ENCODE measurements at places on chromosomes 5 and 9.

DNA sequence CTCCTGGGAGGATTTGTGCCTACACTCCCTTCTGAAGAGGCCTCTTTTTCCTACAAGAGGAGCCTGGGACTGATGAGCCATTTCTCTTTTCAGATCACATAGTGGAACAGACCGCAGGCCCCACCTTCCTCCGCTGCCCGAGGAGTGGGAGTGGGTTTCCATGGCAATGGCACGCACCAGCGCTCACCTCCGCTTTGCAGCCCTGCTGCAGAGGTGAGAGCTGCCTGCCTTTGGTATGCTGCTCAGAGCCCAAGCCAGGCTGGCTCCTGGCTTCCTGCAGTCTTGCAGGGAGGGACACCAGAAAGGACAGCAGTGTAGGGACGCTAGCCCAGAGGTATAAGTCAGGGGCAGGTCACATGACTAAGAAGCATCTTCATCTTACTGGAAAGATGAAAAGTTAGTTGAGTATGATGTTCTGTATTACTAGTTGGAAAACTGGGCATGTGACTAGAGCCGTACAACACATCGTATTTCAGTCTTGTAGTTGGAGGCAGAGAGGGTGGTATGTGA is 12.4 kb downstream of the PTTG1 start:
- no peak for DNase-seq
- H3K27me3 ChIP-seq, result peaks cover 3% of the 10 kb centered on the region
- peak overlapping the region; percentile 13 for H3K27ac ChIP-seq
- peaks cover 6% of the 10 kb centered on the region for H3K36me3 ChIP-seq

- no peaks in the 10 kb centered on the region for H3K27me3 ChIP-seq
- H3K4me3 ChIP-seq, result no peak overlapping the region
- no peaks in the 10 kb centered on the region for H3K4me1 ChIP-seq
- no peaks in the 10 kb centered on the region for H3K36me3 ChIP-seq
Observed at GRCh38 chr5:124153588-124153987, 592.9 kb downstream of the ZNF608 start.

- peak; percentile 47 for DNase-seq
- peak overlapping the region; percentile 64 for H3K4me3 ChIP-seq
- H3K27me3 ChIP-seq, result peaks cover 13% of the 10 kb centered on the region
- H3K4me1 ChIP-seq, result no peaks in the 10 kb centered on the region
- no peaks in the 10 kb centered on the region for H3K36me3 ChIP-seq
Observed at GRCh38 chr5:2038321-2039179, 155.8 kb upstream of the IRX4 start.

DNA sequence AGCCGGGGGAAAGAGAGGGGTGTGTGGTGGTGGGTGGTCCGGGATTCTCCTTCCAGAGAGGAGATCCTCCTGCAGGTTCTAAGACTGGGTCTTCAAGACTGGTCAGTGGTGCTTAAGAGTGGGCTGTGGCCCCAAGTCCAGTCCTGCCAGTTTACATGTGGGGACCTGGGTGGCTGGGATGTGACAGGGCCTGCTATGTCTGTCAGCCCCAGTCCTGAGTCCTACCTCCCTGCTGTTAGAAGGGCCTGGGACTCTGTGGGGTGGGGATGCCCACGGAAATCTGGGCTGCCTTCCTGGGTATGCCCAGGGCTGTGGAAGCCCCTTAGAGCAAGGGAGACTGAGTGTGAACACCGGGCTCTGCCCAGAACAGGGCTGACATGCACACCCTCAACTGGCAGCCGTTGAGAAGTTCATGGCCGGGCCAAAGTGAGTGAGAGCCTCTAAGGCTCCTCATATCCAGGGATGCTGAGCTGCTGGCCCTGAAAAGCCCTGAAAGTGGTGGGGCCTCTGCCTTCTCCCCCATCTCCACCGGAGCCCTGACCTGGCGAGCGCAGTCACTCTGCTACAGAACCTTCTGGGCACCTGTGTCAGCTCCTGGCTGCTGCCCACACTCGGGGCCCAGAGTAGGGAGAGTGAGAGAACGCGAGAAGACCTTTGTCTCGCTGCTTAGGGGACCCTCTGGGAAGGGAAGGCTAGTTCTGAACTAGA is 1.7 kb downstream of the PHF2 start:
- peaks cover 28% of the 10 kb centered on the region for H3K4me1 ChIP-seq
- H3K36me3 ChIP-seq, result peaks cover 12% of the 10 kb centered on the region
- H3K27ac ChIP-seq, result peak overlapping the region; percentile 92
- DNase-seq, result no peak

DNA sequence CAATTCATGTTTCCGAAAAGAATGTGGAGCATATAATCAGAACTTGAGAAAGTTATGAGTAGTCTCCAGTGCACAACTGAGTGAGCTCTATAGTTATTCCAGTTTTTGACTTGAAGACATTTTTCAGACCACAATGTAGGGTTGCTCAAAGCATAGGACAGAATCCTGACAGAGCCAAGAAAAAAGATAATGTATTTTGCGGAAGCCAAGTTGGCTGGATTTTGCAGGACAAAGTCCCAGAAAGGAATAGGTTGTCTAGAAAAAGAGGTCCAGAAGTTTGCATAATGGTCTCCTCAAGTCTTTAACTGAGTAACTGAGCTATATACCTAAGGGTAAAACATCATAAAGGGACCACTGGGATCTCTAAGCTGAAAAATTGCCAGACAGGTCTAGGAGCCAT is 1028.0 kb downstream of the TAF11L14 start:
- no peak overlapping the region for H3K4me3 ChIP-seq
- H3K27me3 ChIP-seq, result no peaks in the 10 kb centered on the region
- H3K27ac ChIP-seq, result no peak overlapping the region
- DNase-seq, result no peak

- peaks cover 6% of the 10 kb centered on the region for H3K27me3 ChIP-seq
- no peak overlapping the region for H3K27ac ChIP-seq
- no peak overlapping the region for H3K4me3 ChIP-seq
- DNase-seq, result no peak
Observed at GRCh38 chr5:73254642-73255041, 81.6 kb downstream of the TMEM174 start.

DNA sequence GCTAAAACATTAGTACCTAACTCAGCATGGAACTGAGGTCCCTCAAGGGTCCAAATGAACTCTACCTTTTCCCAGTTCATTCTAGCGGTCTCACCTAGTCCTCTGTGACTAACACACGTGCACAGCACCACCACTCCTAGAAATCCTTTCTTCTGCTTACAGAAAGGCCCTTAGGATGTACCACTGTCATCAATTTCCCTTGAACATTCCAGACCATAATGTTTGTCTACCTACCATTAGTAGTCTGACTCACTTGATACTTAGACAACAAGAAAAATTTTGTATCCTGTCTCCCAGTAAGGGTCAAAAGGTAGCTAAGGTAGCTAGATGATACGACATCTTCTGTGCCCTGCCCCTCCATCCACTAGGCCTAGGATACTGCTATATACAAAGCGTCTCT is 166.6 kb downstream of the TSSK1B start:
- no peak for DNase-seq
- H3K36me3 ChIP-seq, result no peaks in the 10 kb centered on the region
- no peak overlapping the region for H3K4me3 ChIP-seq
- H3K4me1 ChIP-seq, result no peaks in the 10 kb centered on the region
- peaks cover 9% of the 10 kb centered on the region for H3K27me3 ChIP-seq

GRCh38 chr5:171931163-171931562 is 75.3 kb downstream of the FBXW11 start:
- peaks cover 16% of the 10 kb centered on the region for H3K36me3 ChIP-seq
- no peak overlapping the region for H3K4me3 ChIP-seq
- no peaks in the 10 kb centered on the region for H3K27me3 ChIP-seq

DNA sequence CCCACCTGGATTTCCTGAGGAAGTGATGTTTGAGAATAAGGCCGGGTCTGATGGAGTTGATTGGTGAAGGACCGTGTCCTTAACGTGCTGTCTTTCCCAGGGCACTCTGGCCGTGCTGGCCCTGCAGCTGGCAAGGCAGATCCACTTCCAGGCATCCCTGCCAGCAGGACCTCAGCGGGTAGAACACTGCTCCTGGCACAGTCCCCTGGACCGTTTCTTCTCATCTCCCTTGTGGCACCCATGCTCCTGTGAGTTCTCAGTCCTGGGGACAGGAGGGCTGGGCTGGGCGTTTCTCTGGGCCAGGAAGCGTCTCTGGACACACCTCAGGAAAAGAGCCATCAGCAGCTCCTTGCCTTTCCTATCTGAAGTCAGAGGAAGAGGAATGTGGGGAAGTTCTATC is 4.4 kb downstream of the DELE1 start:
- DNase-seq, result no peak
- no peaks in the 10 kb centered on the region for H3K27me3 ChIP-seq
- H3K27ac ChIP-seq, result no peak overlapping the region
- H3K4me3 ChIP-seq, result no peak overlapping the region
- H3K36me3 ChIP-seq, result peaks cover 48% of the 10 kb centered on the region
- H3K4me1 ChIP-seq, result peaks cover 32% of the 10 kb centered on the region

DNA sequence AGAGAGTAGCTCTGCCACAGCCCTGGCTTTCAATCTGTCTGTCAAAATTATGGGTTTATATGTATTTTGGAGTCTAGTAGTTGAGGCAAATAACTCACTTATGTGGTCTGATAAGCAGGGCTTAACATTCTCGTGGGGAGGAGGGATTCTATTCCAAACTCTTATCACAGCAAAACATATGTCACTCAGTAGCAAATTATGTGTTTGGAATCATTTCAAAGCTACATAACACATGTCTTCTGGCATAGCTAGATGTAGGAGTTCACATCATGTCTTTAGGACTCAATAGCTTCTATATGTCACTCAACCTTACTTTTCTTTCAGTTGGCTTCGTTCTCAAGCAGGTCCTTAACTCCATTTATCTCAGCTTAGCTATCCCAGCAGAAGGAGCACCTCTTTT is 144.5 kb upstream of the SEMA6A start:
- peaks cover 4% of the 10 kb centered on the region for H3K27me3 ChIP-seq
- H3K4me1 ChIP-seq, result no peaks in the 10 kb centered on the region
- H3K4me3 ChIP-seq, result no peak overlapping the region
- DNase-seq, result no peak

GRCh38 chr5:151359391-151359790 is 12.0 kb upstream of the SLC36A2 start:
- DNase-seq, result no peak
- H3K4me3 ChIP-seq, result no peak overlapping the region
- H3K36me3 ChIP-seq, result no peaks in the 10 kb centered on the region
- no peaks in the 10 kb centered on the region for H3K4me1 ChIP-seq

DNA sequence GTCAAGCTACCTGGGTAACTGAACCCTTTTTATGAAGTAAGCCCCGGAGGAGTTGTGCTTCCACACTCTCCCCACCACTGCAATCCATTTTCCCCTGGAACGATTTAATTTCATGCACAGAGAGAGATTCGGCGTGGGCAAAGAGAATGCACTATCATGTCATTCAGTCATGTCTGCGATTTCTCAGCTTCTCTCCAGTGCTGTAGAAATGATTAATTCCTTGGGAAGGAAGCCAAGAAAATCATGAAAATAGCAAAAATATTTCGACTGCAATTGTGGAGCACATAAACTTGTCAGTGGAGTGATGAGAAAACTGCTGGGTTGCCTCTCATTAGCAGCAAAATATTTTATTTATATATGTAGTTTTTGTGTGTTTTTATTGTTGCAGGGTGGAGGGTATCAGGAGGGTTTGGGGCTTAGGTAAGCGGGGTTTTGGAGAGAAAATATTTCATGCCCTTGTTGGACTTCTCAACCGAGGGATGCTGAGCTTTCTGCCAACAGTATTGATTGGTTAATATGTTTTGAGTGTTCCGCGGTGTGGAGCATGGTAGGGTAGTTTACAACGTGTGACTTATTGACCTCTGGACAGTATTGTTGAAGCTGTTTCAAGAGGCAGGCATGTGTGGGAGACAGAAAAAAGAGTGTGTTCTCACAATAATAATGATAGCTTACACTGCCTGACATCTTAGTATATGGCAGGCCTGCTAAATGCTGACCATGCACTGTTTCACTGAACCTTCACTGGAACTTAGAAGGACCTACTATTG is 69.3 kb downstream of the SGCD start:
- no peak overlapping the region for H3K4me3 ChIP-seq
- no peaks in the 10 kb centered on the region for H3K36me3 ChIP-seq
- no peaks in the 10 kb centered on the region for H3K4me1 ChIP-seq
- no peak for DNase-seq

DNA sequence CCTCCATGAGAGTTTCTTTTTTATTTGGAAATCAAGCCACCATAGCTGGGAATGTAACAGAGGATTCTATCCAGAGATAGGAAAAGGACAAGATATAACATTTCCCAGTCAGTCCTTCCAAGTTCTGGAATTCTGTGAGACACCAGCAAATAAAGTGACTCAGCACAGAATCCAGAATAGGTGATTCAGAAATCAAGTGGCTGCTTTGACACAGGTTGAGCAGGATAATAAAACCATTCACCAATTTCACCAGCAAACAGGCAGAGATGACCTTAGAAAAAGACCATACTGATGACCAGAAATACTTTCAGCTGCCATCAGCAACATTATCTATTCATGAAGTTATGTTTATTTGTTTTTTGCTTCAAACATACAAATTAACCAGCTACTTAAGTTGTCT is 491.5 kb upstream of the TUSC1 start:
- no peak overlapping the region for H3K27ac ChIP-seq
- no peak overlapping the region for H3K4me3 ChIP-seq
- no peak for DNase-seq
- no peaks in the 10 kb centered on the region for H3K27me3 ChIP-seq

GRCh38 chr5:134025786-134026185 is 21.0 kb upstream of the VDAC1 start:
- H3K4me3 ChIP-seq, result no peak overlapping the region
- H3K27ac ChIP-seq, result no peak overlapping the region
- H3K4me1 ChIP-seq, result no peaks in the 10 kb centered on the region
- H3K27me3 ChIP-seq, result peaks cover 12% of the 10 kb centered on the region

DNA sequence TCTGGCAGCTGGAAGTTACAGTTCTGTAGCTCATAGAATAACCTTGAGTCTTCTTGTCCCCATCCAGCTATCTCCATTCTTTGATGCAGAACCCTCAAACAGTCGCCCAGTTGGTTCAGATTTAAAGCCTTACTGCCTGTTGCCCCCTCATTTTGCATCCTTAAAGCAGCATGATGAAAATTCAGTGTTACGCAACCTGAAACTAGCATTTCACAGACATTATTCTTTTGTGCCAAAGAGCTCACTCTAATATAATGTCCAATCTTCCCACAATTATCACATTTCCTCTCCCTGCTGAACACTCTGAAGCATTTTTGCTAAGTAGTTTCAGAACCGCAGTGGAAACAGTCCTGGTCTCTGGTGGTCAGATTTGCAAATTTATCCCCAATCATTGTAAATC is 318.0 kb downstream of the PSAT1 start:
- no peaks in the 10 kb centered on the region for H3K4me1 ChIP-seq
- H3K27ac ChIP-seq, result no peak overlapping the region
- no peak for DNase-seq
- no peaks in the 10 kb centered on the region for H3K36me3 ChIP-seq
- H3K4me3 ChIP-seq, result no peak overlapping the region

GRCh38 chr5:102561894-102562760 is 63.3 kb upstream of the SLCO6A1 start:
- H3K4me3 ChIP-seq, result no peak overlapping the region
- H3K27me3 ChIP-seq, result peaks cover 4% of the 10 kb centered on the region
- no peak for DNase-seq

DNA sequence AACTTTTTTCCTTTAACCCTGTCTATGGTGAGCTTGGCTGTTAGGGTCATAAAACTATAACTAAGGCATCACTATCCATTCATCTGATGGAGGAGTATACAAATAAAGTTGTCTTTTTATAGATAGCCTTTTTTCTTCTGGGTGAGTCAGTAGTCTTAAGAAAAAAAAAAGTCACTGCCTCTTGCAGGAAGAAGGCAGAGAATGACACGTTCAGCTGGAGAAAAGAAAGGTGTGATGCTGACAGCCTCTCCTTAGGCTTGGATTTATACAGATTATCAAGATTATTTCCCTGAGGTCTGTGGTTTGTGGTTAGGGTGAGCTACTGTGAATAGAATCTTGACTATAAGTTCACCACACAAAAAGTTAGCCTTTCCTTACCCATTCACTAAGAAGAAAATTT is 23.0 kb downstream of the EPB41L4B start:
- peaks cover 15% of the 10 kb centered on the region for H3K27me3 ChIP-seq
- no peak overlapping the region for H3K27ac ChIP-seq
- no peak for DNase-seq
- H3K36me3 ChIP-seq, result no peaks in the 10 kb centered on the region
- no peak overlapping the region for H3K4me3 ChIP-seq
